ENCODE measurements at places on chromosomes 13 and 19.

GRCh38 chr19:29079356-29080032 is 133.5 kb downstream of the UQCRFS1 start:
- no peak for DNase-seq

DNA sequence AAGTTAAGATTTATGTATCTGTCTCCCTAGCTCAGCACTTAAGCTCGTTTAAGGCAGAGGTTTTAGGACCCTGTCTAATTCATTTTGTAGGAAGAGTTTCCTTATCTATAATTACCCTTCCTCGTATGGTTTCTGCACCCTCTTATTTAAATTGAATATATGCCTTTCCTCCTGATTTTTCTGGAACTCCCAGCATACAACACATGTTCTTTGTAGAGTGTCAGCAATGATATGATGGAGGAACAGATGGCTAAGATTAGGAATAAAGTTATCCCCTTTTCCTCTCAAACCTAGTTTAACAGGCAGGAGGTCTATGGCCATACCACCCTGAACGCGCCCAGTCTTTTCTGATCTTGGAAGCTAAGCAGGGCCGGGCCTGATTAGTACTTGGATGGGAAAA is 359.5 kb downstream of the PCDH17 start:
- DNase-seq, result no peak

DNA sequence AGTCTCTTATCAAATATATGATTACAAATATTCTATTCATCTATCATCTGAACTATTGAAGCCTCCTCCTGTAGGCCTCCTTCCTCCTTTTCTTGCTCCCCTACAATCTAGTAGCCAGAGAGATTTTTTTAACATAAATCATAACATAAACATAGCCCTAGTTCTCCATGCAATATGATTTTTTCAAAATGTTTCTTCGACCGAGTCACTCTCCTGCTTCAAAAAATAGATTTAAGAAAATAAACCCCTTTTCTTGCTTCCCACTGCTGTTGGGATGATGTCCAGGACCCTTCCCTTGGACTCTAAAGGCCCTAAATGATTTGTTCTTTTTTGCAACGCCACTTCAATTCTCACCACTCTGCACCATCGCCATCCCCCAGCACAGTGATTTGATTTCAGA is 319.7 kb upstream of the TSHZ3 start:
- no peak for DNase-seq

GRCh38 chr13:106376401-106377112 is 158.9 kb downstream of the EFNB2 start:
- no peak for DNase-seq

DNA sequence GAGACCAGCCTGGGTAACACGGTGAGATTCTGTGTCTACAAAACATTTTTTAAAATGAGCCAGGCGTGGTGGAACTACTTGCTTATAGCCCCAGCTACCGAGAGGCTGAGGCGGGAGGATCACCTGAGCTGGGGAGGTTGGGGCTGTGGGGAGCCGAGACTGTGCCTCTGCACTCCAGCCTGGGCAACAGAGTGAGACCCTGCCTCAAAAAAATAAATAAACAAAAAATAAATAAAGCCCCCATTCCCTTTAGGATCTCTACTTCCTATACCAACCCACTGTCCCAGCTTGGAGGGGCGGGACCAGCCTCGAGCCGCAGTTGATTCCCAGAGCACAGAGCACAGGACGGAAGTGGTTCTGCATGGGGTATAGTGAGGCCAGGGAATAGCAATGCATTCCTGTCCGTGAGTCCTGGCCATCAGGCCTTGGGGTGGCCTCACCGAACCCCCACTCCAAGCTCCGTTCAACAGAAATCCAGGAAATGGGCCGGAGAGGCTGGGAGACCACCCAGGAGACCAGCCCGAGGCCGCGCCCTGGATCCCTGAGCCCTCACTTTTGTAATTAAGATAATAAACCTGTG is 4.9 kb upstream of the PTBP1 start:
- no peak for DNase-seq

DNA sequence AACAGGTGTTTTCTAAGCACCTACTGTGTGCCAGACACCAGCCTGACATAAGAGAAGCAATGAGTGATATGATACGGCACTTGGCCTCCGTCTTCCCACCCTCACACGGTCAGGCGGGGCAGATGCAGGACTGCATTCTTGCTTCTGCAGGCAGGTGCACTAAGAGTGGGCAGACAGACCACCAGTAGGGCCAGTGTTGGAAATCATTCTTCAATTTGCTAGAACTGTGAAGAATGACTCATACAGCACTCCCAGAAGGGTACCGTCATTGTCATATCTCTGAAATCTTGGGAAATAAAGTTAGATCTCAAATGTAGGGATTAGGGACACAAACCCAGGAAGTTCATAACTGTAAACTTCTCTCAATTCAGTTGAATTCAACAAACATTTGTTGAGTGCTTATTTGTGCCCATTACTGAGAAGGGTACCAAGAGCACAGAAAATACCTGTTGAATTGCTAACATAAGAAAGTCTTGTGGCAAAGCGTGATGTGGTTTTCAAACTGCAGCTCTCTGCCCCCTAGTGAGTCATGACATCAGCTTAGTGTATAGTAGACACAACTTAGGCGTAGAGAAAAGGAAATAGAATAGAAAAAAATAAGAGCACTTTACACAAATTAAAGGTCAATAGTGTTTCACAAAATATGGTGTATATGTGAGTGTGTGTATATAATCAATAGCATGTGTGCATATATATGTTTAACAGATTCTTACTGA is 76.1 kb downstream of the TEX26 start:
- DNase-seq, result no peak

GRCh38 chr19:57293719-57294118 is 13.4 kb downstream of the ZNF460 start:
- no peak for DNase-seq

DNA sequence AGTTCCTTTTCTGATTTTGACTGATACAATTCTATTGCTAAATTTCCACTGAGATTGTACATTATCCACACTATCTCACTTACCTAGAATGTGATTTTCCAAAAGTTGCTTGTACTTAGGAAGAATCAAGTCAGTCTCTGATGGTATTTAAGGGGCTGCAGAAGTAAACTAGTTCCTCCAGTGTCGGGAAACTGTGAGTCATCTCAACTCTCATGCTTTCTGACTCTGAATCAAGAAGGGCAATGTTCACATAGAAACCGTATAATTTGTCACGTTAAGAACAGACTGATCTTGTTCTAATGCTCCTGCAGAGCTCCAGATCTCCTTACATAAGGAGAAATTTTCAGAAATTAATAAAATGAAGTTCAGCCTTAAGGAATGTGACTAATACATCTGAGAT is 369.3 kb downstream of the KLF5 start:
- no peak for DNase-seq

DNA sequence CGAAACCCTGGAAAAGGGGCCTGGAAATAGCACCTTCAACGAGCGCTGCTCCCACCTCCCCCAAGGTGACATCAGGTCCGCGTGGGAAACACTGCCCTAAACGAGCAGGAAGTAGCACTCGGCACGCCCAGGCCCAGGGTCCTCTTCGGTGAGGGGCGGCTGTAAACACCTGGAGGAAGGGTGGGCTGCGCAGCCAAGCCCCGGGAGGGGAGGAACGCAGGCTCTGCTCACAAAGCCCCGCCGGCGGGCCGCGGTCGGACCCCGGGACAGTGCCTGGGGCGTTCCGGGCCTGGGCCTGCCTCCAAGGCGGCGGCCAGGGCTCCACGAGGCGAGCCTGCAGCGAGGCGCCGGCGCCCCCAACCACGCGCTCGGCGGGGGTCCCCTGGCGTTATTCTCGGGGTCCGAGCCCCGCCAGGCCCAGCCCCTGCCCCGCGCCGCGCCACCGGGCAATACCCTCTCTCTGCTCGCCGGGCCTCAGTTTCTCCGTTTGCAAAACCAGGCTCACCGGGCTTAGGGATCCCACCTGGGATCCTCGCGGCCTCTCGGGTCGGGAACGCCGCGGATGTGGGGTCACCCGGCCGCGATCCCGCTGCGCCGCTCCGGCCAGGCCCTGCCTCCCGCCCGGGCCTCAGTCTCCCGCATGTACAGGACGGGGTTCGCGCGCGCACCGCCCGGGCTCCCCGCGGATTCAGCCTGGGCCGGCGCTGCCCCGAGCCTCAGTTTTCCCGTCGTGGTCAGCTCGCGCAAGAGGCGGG is 630 bp downstream of the RNF126 start:
- DNase-seq, result no peak

DNA sequence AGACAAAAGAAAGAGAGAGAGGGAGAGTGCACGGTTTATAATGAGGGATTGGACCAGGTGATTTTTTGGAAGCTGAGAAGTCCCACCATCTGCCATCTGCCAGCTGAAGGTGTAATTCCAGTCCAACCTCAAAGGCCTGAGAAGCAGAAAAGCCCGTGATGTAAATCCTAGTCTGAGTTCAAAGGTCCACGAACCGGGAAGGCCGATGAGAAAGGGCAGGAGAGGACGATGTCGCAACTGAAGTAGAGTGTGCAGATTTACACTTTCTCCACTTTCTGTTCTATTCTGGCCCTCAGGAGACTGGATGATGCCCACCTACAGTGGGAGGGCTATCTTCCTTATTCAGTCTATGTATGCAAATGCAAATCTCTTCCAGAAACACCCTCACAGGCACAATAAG is 500.0 kb downstream of the DIAPH3 start:
- DNase-seq, result no peak

DNA sequence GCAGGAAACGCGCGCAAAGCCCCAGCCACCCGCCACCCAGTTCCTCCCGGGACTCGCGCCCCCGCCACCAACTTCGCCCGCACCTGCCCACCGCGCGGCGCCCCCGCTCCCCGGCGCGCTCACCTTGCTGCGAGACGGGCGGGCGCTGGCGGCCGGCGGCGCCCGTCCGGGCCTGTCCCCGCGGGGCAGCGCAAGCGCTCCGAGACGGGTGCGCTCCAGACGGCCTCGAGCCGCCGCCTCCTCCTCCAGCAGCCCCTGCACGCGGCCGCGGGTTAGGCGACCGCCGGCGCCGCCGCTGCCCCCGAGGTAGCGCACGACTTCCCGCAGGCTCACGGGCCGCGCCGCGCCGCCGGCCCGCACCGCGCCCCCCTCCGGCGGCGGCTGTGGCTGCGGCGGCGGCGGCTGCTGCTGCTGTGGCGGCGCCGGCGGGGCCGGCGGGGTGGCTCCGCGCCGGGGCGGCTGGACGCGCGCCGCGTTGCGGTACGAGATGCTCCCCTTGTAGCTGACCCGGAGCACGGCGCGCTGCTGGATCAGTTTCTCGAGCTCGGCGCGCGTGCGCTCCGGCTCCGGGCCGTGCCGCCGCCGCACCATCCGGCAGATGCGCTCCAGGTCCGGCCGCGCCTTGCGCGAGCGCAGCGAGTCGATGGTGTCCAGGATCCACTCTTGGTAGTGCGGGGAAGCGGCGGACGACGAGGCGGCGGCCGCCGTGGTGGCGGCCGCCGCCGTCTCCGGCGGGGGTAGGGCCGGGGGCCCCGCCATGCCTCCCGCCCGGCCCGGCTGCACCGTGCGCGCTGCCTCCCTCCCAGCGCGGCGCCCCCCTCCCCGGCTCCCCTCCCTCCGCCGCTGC is 666 bp downstream of the SAMD1 start:
- DNase-seq, result peak; percentile 47

- DNase-seq, result no peak
Measured at GRCh38 chr13:40102360-40102727, 446.9 kb downstream of the COG6 start.

GRCh38 chr19:45526143-45526542 is 18.9 kb downstream of the VASP start:
- DNase-seq, result peak; percentile 85

DNA sequence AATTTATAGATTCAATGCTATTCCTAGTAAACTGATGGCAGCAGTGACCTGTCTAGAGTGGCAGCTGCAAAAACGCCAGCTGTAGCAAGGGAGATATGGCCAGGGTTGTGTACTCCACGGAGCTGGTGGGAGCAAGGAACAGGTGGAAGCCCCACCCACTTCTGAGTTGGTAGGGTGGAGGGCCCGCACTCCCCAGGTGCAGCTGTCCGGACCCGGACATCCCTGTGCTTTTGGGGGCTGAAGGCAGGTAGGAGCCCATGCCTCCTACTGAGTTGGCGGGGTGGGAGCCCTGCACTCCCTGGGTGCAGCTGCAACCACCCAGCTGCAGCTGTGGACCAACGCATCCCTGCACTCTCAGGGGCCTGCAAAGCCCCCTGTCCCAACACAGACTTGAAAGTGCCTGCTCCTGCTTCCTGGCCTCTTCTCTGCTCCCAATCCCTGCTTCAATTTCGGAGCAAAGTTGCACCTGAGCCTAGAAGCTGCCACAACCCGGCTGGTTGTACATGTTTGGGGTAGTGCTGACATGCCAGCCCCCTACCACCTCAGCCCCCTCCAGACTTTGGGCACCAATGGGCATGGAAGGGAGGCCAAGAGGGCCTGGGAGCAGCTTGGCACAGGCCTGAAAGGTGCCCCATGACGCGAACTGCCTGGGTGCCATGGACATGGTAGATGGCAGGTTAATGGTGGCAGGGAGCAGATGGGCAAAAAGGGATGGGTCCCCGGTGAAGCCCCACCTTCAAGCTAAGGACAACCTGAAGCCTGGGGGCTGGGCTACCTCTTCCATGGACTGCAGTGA is 19.8 kb downstream of the UGGT2 start:
- DNase-seq, result no peak

- no peak for DNase-seq
Measured at GRCh38 chr13:39777527-39778061, 122.1 kb downstream of the COG6 start.

- no peak for DNase-seq
Measured at GRCh38 chr13:113220877-113221276, 11.5 kb downstream of the CUL4A start.

DNA sequence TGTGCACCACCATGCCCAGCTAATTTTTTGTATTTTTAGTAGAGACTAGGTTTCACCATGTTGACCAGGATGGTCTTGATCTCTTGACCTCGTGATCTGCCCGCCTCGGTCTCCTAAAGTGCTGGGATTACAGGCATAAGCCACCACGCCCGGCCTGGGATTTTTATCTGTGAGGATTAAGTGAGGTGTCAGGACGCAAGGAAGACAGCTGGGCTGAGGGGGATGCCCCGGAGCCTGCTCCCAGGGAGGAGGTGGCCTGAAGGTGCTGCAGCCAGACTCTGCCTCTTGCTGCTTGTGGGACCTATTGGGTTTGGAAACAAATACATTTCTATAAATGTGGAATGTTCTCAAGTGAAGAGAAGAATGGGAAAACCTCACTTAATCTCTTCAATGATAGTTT is 131.6 kb downstream of the OLFM4 start:
- no peak for DNase-seq

- DNase-seq, result no peak
Measured at GRCh38 chr13:58085819-58086218, 454.3 kb downstream of the PCDH17 start.

DNA sequence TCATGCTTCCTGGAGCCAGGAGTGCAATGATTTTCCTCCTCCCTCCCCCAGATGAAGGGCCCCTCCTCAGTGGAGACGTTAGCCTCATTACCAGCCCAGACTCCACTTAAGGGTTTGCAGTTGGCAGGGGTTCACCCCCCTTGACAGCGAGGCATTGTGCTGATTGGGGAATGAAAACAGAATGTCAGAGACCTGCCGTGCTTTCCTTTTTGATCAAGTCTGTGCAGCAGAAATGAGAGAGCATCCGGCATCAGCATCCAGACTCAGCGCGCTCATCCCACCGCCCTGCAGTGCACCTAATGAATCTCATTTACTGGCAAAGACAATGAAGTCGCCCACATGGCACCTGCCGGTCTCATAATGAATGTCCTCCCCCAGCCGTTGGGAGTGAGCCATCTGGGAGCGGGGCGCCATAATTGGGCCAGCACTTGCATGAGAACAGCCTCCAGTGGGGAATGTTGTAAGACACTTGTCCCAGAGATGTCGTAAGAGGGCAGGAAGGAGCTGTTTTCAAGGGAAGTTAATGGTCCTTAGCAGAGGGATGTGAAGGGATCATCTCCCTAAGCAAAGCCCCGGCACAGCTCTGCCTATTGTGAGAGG is 98.3 kb upstream of the UQCRFS1 start:
- DNase-seq, result no peak

GRCh38 chr19:55579766-55580621 is 654 bp downstream of the ZNF579 start:
- DNase-seq, result no peak

Measured in tibial artery (tissue), 4 donors.